KBM-7 (cell line): ENCODE measurements at places on chromosomes 6 and 20.

GRCh38 chr6:102387326-102388033 is 994.0 kb downstream of the GRIK2 start:
- no peak for DNase-seq

GRCh38 chr6:132227904-132228303 is 173.4 kb downstream of the MOXD1 start:
- DNase-seq, result no peak

DNA sequence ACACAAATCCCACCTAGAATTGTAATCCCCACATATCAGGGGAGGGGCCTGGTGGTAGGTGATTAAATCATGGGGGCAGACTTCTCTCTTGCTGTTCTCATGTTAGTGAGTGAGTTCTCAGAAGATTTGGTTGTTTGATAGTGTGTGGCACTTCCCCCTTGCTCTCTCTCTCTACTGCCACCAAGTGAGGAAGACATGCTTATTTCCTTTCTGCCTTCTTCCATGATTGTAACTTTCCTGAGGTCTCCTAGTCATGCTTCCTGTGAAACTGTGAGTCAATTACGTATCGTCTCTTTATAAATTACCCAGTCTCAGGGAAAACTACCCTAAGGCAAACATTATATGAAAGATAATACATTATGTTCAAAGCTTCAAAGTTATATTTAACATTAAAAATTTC is 1297.5 kb upstream of the CITED2 start:
- peak; percentile 45 for DNase-seq

- DNase-seq, result no peak
Observed at GRCh38 chr20:61288331-61288784, 36.3 kb downstream of the CDH4 start.

- DNase-seq, result no peak
Observed at GRCh38 chr6:150898399-150899170, 33.1 kb downstream of the MTHFD1L start.

DNA sequence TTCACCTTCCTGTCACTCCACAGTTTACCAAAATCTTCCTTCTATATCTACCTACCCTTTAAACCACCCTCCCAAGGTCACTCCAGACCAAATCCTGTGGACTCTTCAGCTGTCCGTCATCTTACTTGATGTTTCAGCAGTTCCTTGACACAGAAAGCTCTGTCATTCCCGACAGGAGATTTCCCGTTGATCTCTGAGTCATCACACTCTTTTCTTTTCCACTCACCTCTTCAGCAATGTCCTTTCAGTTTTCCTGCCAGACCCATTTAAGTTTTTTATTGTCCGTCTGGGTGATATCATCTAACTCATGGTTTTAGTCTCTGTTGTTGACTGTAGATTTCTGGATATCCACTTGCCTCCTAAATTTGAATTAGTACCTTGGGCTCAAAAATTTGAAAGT is 69.9 kb upstream of the SCGN start:
- DNase-seq, result no peak

- DNase-seq, result peak; percentile 40
Observed at GRCh38 chr20:59006864-59007664, at the start of gene CTSZ. Gene CTSZ (minus strand): TSS chr20:59007254. CDS start chr20:59007128, 126 bp downstream.

DNA sequence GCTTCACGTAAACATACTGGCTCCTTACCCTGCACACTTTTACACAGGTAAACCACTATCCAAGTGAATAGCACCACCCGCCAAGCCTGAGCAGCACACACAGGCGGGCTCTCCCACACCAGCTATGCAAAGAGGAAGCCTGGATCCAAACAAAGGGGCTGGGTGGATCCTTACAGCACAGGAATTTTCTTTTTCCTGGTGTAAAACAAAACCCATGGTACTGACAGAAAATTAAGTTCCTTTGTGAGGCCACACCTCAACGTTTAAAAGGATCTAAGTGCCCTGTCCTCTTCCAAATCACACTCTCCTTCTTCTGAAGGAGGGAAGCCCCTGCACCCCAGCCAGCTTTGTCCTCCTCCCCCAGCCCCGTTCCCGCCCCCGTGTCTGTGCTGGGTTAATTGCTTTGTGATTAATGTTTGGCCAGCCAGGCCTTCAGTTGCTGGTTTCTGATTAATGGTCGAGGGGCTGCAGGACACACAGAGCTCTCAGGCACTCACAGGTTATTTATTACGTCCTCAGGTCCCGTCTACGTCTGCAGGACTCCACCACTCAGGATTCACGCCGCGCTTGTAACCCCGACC is 6.1 kb downstream of the DACT2 start:
- DNase-seq, result no peak

GRCh38 chr6:19655744-19656143 is 181.4 kb upstream of the ID4 start:
- no peak for DNase-seq

DNA sequence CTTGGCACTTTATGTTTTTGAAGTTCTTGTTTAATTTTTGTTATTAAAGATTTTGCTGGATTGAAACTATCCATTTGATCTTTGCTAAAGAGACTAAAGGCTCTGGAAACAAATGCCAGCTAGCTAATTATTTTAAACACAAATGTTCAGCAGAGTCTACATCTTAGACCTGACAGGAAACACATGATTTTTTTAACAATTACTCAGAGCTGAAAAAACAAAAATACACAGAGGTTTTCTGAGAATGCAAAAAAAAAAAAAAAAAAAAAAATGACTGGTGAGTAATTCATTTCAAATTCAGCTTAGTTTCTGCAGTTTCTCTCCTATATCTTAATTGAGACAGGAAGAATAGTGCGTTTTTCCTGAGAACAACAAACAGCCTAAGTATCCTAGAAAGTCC is 448.0 kb downstream of the TENT5A start:
- DNase-seq, result no peak

DNA sequence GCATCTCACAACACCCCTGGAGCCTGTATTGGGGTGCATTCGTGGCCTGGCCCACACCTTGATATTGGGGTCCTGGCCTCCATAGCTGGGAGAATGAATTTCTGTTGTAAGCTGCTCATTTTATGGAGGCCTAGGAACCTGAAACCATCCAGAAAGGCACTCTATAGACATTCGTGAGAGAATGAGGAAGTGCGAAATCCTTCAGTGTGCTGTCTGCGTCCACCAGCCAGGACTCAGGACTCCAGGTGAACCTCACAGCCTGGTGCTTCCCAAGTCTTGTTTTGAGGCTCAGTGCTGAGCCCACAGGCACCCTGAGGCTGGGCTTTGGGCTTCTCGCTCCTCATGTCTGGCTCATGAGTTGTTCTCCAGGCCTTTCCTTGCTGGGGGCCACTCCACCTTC is 11.9 kb upstream of the RBBP8NL start:
- peak; percentile 28 for DNase-seq

DNA sequence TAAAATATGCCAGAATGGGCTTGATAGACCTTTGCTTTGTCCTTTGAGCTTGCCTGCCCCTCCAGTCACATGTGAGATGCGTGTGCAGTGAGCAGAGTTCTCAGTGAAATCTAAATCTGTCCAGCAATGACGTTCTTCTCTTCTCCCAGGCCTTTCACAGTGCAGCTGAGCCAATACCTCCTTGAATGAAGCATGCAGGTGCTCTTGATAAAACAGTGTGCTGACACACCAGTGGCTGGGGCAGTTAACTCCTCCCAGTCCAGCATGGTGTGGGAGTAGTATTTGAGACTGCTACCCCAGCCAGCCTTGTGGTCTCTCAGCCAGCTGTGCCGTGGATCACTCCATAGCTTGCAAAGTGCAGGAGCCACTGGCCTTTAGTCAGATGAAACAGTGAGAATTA is 240.5 kb downstream of the FARS2 start:
- no peak for DNase-seq

DNA sequence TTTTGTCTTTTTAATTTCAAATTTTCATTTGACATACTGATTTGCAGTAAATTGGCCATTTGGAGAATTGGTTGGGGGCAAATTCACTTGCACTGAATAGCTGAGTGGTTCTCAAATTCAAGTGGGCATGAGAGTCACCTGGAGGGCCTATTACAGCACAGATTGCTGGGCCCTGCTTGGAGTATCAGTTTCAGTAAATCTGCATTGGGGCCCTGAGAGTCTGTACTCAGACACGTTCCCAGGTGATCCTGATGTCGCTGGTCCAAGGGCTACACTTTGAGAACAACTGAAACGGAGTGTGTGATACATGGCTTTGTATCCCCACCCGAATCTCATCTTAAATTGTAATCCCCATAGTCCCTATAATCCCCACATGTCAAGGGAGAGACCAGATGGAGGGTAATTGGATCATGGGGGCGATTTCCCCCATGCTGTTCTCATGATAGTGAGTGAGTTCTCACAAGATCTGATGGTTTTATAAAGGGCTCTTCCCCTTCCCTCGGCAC is 115.9 kb downstream of the KLHL32 start:
- no peak for DNase-seq

GRCh38 chr6:20642441-20642840 is 108.2 kb downstream of the CDKAL1 start:
- no peak for DNase-seq

- no peak for DNase-seq
Observed at GRCh38 chr6:17269840-17270239, 11.3 kb upstream of the RBM24 start.

DNA sequence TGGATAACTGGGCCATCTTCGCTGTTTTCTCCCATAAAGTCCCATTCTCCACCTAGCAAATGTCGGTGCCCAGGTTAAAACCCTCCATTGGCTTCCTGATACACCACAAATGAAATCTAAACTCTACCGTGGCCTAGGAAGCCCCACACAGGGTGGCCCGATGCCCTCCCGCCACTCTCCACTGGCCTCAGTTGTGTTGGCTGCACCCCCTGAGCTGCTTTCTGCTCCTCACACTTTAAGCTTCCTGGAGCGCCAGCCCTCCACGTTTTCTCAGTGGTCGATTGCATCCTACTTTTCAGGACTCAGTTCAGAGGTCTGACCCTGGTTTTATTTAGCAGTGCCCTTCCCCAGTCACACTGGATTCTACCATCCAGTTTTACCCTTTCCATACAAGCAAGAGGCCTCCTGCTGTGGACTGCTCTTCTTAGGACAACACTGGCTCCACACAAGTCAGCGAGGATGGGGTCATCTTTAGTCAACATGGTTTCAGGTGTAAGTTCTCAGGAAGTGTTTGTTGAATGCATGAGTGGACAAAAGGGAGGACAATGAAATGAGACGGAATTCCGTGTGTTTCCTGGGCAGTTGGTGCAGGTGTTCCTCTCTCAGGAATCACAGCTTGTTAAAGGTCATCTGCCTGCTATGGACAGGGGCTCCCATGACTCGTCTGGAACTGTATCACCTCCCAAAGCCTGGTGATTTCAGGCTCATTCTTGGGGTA is 124.1 kb downstream of the SULF2 start:
- no peak for DNase-seq

- DNase-seq, result no peak
Observed at GRCh38 chr6:6837541-6838080, 249.1 kb downstream of the LY86 start.

DNA sequence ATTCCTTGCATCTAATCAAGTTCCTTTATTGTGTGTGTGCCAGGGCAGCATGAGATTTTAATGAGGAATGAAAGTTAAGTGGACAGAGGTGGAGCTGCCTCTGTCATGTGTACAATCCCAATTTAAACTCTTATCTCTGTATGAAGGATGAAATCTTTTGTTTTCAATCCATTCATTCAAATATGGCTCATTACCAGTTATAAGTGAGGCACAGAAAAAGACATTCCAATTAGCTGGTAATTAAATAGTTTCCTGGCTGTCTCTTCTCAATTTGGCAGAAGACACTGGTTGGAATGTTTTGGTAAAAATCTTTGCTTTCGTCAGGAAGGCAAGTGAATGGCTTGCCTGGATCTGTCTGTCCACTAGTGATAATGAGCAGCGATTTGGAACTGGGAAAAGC is 46.4 kb downstream of the CLVS2 start:
- DNase-seq, result no peak
